ENCODE measurements at places on chromosomes 7 and 10.

DNA sequence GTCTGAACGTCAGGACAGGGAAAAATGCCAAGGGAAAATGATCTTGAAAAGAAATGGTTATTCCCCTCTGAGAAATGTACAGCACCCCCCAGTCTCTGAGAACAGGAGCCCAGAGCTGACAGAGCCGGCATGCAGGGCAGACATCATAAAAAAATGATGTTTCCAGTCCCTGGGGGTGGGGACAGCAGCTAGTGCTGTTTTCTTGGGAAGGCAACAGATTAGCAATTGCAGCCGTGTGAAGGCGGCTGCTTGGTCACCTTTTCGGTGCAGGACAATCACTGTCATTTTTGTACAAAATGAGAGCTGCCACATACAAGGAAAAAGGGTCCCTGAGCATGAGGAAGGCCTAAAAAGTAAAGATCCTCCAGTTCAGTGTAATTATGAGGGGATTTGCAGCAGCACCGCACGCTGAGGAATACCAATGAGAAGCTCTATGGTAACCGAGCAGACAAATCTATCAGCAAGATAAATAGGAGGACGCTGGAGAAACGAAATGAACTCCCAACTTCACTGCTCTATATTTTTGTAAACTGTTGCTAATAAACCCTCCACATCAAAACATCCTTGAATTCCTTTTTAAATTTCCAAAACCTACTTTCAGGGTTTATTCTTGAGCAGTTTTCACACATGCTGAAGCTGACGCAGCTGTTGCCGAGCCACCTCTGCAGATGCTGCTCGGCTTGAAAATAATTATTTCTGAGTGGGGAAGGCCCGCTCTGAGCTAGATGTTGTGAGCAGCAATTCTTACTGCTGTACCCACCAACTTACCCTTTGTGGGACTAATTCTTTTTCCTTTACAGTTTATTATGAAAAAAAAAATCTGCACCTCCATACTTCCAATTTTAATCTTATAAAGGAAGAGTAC, 98.2 kb upstream of the NEBL start:
- no peak for DNase-seq

GRCh38 chr10:110420401-110421193, 77.1 kb upstream of the DUSP5 start:
- no peak for DNase-seq

DNA sequence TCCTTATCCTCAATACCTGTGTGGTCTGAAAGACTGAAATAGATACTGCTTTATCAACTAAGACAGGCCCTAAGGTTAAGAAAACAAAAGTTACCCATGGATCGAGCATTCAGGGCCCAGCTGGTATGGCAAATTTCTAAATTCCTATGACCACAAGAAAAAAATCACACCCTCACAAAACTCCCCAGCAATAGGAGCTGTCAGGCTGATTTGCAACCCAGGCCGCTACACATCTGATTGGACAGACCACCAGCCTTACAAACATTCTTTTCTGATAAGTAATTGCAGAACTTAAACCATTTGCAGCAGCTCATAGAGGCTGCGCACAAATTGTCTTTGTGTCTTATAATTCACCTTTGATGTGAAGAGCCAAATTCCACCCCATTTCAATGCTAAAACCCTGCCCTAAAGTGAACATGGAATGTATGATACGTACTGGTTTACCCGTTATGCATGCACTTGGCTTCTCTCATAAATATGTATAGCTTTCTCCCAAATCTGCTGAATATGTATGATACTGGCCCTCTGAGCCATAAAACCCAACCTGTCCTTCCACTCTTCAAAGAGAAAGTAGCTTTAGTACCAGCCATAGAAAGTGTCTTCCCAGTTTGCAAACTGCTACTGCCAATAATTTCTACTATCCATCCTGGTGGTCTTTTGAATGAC, 842.5 kb downstream of the GRID1 start:
- DNase-seq = no peak

- no peak for DNase-seq
These were observed 716 bp downstream of the SMARCD3 start for GRCh38 chr7:151247611-151248345.

DNA sequence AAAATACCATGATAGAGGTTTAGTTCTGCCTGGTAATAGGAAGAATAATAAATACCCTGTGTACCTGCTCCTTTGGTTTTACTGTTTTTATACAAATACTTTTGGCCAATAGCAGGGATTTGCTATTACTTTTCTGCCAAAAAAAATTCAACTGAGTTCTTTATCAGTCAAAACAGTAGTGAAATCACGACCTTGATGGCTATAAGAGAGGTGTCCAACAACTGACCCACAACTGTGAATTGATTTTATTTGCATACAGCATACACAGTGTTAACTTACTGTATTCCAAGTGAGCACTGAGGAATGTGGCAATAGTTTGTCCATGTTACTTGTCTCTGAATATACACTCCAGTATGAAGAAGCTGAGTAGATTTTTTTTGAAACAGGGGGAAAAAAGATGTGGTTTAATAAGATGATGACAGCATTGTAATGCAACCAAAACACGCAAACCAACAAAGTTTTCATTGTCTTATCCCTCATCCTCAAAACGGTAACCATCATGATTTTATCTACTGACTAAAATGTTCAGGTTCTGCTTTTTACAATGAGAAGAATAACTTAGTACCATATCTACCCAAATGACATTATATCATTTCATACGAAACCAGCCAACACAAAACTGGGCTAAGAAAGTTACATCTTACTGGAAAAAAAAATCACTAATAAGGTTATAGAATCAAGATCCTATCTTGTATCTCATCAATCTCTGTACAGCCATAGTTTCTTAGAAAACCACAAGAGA, 63.3 kb downstream of the GSAP start:
- no peak for DNase-seq

DNA sequence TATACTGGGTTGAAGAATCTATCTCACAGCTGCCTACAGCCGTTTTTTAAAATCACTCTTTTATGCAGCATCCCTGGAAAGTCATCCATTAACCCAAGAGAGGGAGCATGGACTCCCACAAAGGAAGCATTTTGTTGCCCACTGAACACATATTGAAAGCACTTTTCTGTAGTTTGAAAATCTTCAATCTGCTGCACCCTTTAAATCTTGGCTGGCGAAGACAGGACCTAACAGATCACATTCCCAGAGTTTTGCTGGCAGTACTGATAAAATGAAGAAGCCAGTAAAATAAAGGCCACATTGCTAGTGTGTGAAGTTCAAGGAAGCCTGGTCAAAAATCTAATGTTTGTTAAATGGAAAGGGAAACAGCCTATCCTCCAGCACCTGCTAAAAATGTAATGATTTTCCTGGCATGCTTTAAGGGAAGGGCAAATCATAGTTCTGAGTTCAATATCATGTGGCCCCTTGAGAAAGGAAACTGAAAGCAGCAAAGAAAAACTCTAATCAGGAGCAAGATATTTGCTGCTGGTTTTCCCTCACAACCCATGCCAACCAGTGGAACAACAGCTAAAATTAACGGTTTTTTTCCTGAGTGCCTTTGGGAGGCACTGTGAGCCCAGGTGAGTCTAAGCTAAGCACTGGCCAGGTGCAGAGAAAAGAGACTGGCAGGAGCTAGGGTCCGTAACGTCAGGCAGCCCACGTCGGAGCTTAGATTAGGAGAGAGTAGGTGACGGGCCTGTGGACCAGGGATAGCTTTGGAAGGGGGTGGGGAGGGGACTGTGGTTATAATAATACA, 97.9 kb upstream of the PALS2 start:
- no peak for DNase-seq
